Stimulated activated CD8-positive, alpha-beta memory T cell treated with anti-CD3 and anti-CD28 coated beads, Interleukin-4, amount 100 ng/mL, for 1 hour (primary cell): ENCODE measurements at places on chromosomes 1 and 21.

- DNase-seq = peak; percentile 65
Observed at GRCh38 chr1:153568367-153569099, 2.9 kb upstream of the S100A2 start.

- DNase-seq = no peak
Observed at GRCh38 chr1:107196973-107197562, 56.2 kb downstream of the NTNG1 start.

DNA sequence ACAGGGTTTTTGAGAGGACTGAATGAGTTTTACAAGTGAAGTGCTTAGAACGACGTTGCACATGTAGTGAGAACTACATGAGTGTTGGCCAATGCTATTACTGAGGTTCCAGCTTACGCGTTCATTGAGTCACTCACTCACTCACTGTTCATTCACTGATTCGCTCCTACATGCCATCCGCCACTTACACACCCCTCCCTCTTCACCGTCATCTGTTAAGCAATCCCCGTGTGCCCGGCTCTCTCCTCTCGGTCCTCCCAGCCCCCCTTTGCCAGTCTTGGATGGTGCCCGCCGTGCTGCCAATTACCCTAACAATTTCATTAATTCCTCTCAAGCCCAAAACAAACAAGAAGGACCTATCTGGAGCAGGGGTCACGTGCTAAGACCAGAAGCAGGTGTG lies 27.3 kb upstream of the EPHA2 start:
- no peak for DNase-seq

DNA sequence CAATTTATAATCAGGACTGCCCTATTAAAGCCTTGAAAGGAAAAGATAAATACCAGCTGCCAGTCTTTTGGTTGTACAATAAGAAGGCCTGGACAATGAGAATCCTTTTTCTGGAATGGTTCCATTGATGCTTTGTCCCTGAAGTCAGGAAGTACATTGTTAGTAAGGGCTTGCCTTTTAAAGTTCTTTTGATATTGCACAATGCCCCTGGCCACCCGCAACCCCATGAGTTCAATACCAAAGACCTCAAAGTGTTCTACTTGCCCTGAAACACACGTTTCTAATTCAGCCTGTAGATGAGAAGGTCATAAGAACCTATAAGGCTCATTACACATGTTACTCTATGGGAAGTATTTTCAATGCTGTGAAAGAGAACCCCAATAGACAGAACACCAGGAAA lies 112.1 kb downstream of the OLFM3 start:
- DNase-seq = no peak

- no peak for DNase-seq
Observed at GRCh38 chr21:42360317-42360716, 6.0 kb downstream of the TFF1 start.

GRCh38 chr21:31289702-31290101 lies 54.4 kb downstream of the TIAM1 start:
- no peak for DNase-seq

DNA sequence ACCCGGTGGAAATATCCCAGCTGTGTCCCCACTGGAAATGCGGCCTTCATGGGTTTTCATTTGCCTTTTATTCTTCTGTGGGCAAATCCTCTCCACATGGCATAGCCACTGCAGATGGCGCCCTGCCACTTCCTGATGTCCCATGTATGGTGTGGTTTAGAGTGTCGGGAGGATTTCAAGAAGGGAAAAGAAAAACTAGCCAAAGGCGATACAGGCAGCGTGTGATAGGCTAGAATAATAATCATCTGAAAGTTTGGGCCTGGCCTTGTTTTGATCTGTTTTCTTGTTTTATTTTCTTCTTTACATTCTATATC lies 123.6 kb downstream of the PEX14 start:
- DNase-seq = no peak

- no peak for DNase-seq
Observed at GRCh38 chr21:18245464-18245967, 883 bp downstream of the CHODL start.

GRCh38 chr1:221994274-221994698 lies 252.4 kb upstream of the DUSP10 start:
- DNase-seq = no peak
